ENCODE measurements at places on chromosomes 12 and 14.

DNA sequence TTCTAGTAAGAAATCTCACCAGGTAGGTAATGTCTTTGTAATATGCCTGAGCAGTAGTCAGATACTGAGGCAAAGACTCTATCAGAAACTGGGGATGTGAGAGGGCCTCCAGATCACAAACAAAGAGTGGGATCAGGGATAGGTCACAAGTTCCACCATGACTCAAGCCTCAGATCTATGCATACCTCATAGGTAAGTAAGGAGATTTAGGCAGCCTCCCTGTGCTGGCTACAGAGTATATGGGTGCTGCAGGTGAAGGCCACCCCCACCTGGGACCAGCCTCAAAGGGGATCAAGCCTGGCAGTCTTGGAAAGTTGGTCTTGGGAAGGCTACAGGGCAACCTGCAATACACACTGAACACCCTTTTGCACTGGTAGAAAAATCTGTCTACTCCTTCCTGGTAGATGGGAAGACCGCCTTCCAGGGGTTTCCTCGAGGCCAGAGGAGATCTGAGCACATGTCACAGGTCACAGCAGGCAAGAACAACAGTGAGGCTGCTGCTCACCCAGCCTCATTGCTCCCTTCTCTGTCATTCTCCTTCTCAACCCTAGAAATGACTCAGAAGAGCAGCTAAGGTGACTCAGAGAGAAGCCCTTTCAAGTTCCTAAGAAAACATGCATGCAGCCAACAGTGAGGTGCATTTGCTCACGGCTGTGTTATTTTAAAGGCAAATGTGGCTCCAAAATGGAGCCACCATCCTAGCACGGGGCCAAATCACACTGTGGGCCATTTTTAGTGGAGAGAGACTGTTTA, 143.4 kb upstream of the CDKN3 start:
- DNase-seq = no peak

- DNase-seq = no peak
Measured at GRCh38 chr14:75492832-75493591, 29.3 kb upstream of the BATF start.

DNA sequence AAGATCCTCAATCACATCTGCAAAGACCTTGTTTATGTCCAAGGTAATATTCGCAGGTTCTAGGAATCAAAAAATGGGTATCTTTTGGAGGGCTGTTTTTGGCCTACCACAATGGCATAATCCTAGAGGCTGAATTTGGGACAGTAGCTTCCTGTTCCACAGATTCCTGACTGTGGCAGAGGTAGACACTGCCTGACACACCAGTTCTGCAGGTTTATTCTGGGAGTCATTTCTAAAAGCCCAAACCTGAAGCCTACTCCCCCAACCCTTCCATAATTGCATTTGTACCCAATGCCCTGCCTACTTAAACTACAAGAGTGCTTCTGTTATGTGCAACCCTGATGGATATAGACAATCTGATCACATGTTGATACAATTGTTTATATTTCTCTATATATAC, 378.9 kb downstream of the PCNX1 start:
- no peak for DNase-seq

DNA sequence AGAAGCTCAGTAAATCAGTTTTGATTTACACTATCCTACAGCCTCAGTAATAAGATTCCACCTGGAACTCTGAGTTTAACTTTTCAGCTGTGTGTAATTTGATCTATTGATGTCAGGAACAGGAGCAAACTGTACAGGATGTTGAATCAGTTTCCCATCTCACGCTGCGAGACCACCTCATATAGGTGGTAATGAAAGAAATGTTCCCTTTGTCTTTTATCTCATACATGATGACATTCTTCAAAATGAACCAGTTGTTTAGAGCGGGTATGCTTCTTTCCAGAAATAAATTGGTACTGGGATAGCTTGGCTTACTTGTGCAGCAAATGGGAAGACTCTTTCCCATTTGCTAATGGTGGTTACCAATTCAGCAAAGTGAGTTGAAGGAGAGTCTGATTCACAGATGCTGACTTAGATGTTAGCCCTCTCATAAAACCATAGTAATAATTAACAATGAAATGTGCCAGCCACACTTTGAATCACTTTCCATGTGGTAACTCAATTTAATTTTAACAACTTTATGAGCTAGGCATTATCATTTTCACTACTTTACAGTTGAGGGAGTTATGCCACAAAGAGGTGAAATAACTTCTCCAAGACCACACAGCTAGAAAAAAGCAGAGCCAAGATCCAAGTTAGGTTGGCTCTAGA, 251.5 kb downstream of the PAWR start:
- no peak for DNase-seq

GRCh38 chr14:32474478-32475195, 145.5 kb downstream of the AKAP6 start:
- no peak for DNase-seq

GRCh38 chr14:68268719-68269118, 449.1 kb downstream of the RAD51B start:
- no peak for DNase-seq

GRCh38 chr14:88130057-88130432, 125.1 kb downstream of the GPR65 start:
- DNase-seq = no peak

DNA sequence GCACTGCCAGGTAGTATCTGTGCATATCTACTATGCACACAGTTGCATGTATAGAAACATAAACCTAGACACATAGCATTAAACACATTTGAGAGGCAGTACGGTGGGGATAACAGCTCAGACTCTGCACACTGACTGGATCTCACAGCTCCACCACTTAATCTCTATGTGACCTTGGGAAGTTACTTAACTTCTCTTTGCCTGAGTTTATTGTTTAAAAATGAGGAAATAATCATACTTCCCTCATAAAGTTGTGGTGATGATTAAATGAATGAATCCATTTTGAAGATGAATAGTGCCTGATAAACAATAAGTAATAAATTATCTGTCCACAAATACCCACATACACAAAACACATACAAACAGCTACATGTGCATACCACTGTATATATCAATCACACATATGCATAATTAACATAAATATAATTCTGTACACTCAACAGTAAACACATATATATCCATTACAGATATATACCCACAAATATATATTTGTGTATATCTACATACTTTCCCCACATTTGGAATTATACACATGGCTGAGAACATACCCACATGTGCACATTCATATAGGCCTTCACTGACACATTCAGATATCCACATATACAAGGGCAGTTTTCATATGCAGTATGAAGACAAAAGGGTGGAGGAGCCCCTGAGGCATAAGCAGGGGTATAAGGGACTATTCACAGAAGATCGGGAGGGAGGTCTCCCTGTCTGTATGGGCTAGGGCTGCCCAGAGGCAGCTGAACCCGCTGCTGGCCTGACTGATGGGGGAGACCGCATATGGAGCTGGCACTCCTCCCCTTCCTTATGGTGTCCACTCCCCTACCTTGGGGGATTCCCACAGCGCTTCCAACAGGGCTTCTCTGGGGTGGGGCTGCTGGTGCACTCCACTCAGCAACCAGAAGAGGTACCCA, 5.9 kb downstream of the CDH24 start:
- DNase-seq = no peak

- no peak for DNase-seq
Measured at GRCh38 chr14:68676511-68676943, 116.3 kb downstream of the ZFP36L1 start.

GRCh38 chr14:60815371-60815770, 80.8 kb downstream of the MNAT1 start:
- DNase-seq = no peak

GRCh38 chr12:98780261-98780660, 135.2 kb downstream of the APAF1 start:
- DNase-seq = no peak

DNA sequence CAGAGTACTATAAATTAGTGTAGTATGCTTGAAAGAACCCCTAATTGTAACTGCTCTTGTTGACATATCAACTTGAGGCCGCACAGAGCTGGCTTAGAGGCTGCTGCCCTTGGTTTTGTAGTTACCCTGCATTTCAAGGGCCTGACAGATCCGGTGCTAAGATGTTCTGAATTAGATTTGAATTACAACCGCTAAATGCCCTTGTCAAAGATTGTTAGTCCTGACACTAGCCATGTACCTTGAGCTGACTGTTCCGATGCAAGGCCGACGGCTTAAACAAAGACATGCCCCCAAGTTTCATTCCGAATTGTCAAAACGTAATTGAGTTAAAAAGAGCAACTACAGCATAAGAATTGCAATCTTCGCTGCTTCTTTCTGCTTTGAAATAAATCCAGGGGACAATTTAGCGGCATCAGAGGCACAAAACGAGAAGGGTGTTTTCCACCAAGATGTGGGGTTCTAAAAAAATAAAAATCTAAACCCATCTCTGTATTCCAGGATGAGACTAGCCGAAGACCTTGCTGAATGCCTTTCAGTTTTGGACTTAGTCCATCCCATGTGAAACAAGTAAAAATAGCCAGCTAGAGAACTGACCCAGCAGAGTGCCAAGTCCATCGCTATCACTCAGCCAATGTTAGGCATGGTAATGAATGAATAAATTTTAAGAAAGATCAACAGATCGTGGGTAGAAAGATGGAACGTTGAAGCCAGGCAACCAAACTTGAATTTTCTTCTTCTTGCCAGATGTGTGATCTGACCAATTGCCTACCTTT, 148.7 kb downstream of the DICER1 start:
- DNase-seq = no peak

DNA sequence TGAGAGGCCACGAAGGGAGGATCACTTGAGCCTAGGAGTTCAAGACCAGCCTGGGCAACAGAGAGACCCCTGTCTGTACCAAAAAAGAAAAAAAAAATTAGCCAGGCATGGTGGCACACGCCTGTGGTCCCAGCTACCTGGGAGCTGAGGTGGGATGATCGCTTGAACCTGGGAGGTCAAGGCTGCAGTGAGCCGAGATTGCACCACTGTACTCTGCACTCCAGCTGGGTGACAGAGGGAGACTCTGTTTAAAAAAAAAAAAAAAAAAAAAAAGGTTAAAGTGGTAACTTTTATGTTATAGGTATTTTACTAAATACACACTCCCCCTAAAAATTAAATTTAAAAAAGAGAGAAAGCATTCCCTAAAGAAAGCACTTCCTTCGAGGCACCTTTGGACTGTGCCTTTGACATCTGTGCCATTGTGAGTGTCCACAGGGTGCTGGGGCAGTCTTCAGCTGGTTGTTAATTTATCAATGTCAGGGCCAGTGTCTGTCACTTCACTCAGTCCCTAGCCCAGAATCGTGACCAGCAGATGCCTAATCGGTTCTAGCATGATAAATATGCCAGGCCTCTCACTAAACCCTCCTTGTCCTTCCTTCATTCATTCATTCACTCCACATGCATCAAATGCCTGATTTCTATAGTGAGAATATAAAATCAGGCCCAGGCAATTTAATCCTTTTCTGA, 63.1 kb downstream of the B4GALNT3 start:
- no peak for DNase-seq

- DNase-seq = no peak
Measured at GRCh38 chr14:73887694-73888459, 1.2 kb downstream of the ZNF410 start.

DNA sequence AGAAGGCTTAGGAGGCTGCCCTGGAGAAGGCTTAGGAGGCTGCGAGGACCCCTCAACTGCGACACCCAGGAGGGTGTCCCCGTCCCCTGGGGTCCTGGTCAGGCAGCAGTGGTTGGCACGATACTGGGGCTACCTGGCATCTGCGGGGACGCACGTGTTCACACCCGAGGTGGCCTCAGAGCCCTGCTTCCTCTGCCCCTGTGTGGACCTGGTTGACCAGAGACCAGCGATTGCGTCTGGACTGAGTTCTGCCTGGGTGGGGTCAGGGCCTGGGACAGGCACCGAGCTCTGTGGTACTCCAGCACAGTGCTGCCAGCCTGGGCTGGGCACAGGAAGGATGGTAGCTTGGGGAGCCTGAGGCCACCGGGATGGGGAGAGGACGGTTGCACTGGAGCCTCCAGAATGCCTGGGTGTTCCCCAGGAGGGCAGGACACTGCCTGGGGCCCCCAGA, 735 bp downstream of the ASPG start:
- no peak for DNase-seq

DNA sequence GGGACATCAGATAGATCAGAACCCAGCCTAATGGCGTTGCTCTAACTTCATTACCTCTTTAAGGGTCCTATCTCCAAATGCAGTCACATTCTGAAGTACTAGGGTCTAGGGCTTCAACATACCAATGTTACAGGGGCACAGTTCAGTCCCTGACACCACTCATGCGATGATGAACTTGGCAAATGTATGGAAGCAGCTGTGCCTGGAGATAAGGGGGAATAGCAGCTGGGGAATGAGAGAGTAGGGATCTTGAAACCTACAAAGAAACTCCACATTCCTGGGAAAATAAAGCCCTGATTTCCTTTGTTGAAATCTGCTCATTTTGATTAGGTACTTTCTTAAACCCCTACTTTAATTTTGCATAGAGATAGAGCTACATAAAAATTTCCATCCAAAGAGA, 20.5 kb upstream of the TMCC3 start:
- no peak for DNase-seq

DNA sequence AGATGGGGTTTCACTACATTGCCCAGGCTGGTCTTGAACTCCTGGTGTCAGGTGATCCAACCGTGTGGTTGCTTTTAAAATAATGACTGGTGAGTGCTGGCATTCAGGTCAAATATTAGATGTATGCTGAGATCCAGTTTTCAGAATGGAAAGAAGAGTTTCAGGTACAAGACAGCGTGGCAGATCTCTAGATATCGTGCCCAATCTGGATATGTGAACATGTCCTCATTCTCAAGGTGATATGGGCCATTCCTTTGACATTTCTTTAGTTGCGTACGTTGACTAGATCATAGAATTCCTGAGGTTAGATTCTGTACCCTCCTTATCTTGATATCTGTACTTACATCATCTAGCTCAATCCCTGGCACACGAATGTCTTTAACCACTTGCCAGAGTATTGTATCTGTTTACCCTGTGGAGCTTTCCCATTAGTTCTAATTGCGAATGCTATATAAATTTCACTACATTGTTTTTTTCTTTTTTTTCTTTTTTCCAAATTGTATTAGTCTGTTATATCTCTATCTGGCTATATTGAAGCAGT, 80.2 kb downstream of the ANO6 start:
- no peak for DNase-seq

DNA sequence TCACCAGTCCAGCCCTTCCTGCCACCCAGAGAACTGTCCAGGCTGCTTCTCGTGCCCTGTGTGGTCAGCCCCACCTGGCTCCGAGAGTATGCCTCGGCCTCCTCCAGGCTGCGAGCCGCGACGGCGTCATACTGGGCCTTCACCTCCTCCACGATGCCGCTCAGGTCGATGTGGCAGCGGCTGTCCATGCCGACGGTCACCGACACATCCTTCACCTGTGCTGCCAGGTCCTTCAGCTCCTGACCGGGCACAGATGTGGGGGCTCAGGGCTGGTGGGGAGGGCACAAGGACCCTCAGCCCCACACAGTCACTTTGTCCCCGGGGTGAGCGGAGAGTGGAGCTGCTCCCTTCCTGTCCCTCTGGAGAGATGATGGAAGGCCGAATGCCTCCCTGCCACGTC, 18.3 kb downstream of the KRT80 start:
- DNase-seq = no peak

- DNase-seq = peak; percentile 99
Measured at GRCh38 chr12:49740930-49741881, at the start of gene TMBIM6. TSS of gene TMBIM6 (plus strand) at chr12:49741557. CDS start at chr12:49752494, 10,937 bp downstream.
